ENCODE measurements at places on chromosomes 12 and 14.

GRCh38 chr12:124392667-124393413, 97.9 kb downstream of the RFLNA start:
- DNase-seq = no peak

DNA sequence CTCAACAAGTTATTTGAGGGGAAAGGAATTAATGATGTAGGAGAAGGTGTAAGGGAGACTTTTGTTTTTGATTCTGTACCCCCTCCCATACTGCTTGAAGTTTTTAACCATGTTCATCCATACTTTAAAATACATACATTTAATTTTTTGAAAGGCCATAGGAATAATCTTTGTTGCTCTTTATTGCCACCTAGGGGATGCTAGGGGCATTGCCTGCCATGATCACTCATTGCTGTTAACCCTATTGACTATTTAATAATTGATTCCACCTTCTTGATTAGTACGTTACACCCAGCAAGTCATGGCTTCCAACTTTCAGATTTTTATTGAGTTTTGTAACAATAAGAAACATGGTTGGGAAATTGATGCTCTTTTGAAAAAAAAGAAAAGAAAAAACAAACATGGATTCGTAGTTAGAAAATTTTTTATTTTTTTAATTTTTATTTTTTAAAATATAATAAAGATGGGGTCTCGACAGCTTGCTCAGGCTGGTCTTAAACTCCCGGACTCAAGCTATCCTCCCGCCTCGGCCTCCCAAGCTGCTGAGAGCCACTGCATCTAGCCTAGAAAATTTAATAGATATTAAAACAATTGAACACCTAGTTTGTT, 8.5 kb upstream of the PRKAB1 start:
- DNase-seq = no peak

DNA sequence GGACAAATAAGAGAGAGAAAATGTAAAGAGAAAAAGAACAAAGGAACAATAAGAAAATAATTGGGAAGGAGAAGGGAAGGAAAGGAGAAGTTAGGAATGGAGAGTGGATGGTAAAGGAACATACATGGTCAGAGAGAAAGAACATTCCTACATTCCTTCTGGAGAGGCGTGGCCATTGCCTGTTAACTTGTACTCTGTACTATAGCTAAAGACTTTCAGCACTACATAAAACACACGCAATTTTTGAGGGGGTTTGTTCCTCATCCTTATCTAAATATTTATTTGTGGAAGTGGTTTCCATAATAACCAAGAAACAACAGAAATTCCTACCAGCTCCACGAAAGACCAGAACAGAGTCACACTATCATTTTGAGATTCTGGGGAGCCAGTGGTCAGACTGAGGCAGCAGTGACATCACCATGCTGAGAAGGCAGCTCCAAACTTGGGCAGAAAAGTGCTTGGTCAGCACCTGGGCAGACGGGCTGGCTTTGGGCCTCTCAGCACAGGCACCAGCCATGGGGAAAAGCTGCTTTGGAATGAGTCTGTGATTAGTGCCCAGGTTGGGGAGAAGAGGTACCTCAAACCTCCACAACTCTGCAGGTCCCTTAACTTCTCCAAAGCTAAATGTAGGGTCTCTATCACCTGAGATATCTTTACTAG, 125.9 kb upstream of the NTF3 start:
- no peak for DNase-seq

- DNase-seq = no peak
Measured at GRCh38 chr12:99147130-99147529, 500.4 kb upstream of the GARIN6 start.

DNA sequence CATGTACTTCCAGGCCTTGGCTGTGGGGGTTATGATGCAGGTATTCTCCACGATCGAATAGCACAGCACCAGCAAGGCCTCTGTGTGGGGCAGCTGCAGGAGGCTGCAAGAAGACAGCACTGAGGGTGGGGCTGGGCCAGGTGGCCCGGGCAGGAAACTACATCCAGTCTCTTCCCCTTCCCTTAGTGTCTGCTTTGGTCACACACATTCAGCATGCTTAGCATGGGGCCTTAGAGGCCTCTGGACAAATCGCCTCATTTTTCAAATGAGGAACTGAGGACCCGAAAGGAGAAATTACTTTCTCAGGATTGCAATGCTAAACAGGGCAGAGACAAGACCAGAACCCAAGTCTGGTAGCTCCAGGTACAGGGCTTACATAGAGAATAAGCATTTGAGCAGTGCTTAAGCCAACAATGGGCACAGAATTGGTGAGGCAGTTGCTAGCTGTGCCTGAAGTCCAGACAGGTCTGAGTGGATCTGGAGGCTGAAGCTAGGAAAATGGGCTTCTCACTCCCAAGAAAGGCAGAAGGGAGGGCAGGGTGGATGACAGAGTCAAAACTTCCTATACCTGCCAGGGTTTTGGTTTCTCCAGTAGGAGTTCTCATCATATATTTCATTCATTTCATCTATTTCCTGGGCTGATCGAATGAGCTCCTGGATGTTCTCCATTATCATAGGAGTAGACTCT, 3.5 kb downstream of the ACRBP start:
- DNase-seq = no peak

DNA sequence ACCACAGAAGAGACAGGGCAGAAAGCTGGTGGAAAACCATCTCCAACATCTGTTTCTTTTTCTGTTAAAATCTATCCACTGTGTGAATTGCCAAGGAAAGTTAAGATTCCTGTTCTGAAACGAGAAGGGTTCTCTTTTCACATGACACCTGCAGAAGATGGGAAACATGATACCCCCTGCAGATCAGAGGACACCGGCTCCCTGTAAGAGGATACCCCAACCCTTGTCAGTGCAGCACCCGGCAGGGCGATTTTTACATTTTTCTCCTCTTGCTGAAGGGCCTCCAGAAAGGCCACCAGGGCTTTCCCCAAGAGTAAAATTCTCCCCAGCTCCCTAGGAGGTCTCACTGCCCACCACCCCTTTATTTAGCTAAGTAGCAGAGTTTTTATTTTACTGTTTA, 48.2 kb downstream of the DPF3 start:
- no peak for DNase-seq

DNA sequence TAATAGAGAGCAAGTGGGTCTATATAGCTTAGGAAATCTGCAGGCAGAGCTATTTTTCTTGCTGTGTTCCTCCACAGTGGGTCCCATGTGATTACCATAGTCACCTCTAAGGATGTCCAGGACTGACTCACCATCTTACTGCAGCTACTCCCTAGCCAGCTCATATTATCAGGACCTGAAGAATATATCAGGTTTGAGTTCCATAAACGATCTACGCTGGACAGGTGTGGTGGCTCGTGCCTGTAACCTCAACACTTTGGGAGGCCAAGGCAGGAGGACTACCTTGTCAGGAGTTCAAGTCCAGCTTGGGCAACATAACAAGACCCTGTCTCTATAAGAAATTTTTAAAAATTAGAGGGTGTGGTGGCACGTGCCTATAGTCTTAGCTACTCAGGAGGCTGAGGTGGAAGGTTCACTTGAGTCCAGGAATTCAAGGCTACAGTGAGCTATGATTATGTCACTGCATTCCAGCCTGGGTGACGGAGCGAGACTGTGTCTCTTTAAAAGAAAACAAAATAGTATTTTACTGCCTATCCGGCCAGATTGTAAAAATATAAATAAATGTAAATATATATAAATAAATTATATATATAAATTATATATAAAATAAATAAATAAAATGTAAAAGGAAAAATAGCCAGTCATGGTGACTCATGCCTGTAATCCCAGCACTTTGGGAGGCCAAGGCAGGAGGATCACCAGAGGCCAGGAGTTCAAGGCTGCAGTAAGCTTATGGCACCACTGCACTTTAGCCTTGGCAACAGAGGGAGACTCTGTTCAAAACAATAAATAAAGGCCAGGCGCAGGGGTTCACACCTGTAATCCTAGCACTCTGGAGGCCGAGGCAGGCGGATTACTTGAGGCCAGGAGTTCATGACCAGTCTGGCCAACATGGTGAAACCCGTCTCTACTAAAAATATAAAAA, 6.9 kb upstream of the SPRYD4 start:
- no peak for DNase-seq

DNA sequence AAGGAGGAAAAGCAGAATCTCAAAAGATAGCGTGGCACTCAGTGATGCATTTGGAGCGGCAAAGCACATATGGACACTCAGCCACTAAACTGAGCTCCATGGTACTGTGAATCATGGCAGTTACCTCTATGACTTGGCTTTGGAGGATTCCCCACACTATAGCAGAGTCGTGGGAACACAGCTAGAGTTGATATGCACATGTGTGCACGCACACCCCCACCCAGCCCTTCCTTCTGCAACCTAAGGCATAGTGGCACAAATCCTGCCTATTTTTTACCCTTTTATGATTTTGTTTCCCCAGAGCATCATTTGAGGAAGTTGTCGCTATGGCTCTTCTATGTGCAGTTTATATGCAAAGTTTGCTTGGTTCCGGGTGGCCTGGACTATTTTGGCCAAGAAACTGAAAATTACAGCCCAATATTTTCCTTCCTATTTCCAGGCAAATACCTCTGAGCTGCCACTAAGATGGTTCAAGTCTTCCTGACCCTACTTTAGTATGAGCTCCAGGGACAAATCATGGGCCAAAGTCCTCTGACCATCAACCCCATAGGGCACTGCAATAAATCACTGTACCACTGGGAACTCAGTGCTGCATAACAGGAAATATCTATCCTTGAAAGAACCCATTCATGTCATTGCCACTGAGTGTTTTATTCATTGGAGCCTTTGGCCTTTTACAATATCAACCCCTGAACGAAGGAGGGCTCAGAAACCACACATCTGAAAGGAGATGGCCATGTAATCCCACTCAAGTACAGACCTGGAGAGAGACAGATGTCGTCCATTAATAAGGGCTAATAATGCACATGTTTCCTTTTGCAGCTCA, 177.5 kb downstream of the EGLN3 start:
- no peak for DNase-seq

GRCh38 chr14:79464468-79464867, 746.8 kb downstream of the DIO2 start:
- no peak for DNase-seq

DNA sequence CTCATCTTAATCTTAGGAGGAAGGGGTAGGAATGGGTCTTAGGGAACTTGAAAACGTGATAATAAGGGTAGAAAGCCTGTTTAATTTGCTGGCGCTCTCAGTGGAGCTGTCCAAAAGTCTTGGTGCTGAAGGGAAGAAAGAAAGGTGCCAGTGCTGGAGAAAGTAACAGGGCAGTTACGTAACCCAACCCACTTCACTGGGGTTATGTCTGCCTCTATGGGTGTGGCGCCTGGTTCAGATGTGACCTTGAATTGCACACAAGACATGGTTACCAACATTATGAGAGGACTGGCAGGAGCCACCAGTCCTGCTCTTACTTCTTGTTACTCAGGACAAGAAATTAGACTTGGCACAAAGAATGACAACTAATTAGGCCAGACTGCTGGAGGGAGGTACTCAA, 18.6 kb upstream of the GPATCH2L start:
- DNase-seq = no peak

GRCh38 chr14:69845787-69846186, 33.4 kb upstream of the SMOC1 start:
- DNase-seq = no peak

GRCh38 chr14:104434214-104435076, 145.1 kb upstream of the C14orf180 start:
- no peak for DNase-seq

GRCh38 chr14:28762955-28763326, 3.6 kb upstream of the FOXG1 start:
- DNase-seq = no peak

DNA sequence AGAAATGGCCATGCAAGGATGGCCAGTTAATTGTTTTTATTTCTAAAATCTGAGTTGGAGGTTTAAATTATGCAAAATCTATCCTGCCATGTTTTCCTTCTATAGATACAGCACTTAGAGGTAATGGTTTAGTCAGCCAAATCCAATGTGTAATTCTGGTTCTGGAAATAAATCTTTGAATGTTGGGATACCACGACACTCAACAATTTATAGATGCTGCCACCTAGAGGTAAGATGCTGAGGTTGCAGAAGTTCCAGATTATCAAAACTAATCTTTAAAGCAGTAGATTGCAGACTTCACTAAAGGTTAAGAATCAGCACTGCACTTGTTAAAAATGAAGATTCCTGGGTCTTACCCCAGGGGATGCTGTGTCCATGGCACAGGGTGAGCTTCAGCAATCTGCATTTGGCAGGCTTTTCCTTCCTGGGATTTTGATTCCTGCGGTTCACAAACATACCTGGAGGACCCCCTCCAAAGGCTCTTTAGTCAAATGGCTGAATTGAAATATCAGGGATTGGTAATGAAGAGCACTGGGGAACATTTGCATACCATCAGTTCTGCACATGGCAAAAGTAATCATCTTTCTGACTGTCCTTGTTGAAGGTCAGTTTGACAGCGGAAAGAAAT, 53.4 kb upstream of the ANO4 start:
- no peak for DNase-seq

GRCh38 chr14:72920008-72920407, 6.3 kb upstream of the DCAF4 start:
- DNase-seq = no peak

- DNase-seq = no peak
Measured at GRCh38 chr14:48582938-48583337, 907.5 kb upstream of the MDGA2 start.
